ENCODE measurements at places on chromosomes 6 and 20.

- no peak for DNase-seq
Observed at GRCh38 chr20:10381477-10381876, 52.5 kb downstream of the MKKS start.

DNA sequence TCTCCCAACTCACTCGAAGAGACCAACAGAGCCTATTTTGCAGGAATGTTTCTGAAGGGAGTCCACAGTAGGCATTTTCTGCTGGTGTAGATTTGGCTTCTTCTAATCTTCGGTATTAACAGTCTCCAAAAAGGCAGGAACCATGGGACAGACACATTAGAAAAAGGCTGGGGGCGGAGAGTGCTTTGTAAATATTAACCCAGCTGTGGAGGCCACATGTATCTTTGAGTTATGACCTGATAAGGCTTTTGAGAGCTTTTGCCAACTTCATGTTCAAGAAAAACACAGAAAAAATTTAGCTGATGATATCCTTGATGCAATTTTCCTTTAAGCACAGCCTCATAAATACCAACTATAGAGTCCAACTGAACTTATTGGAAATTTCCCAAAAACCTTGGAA, 119.4 kb upstream of the TSHZ2 start:
- no peak for DNase-seq

GRCh38 chr6:22526736-22527135, 42.6 kb upstream of the HDGFL1 start:
- DNase-seq: no peak

DNA sequence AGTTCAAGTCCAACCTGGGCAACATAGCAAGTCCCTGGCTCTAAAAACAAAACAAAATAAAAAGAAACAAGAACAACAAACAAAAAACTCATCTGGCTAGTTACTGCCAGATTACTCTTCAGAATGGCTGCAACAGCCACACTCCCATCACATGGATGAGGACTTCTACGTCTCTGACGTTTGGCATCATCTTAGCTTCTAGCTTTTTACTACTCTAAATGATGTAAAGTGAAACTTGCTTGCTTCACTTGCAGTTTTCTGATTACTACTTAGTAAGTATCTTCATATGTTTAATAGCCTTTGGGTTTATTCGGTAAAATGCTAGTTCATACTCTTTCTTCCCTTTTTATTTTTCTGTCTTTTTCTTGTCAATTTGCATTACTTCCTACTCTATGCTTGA, 161.1 kb upstream of the CARMIL1 start:
- no peak for DNase-seq

GRCh38 chr20:46670585-46671584, 18.4 kb downstream of the TP53RK start:
- DNase-seq: no peak

- DNase-seq: no peak
Observed at GRCh38 chr6:110255211-110255750, 75.1 kb downstream of the CDC40 start.

GRCh38 chr20:32034581-32035425, 17.2 kb upstream of the HCK start:
- DNase-seq: no peak

- no peak for DNase-seq
Observed at GRCh38 chr6:28875191-28875747, 48.5 kb downstream of the TRIM27 start.

- no peak for DNase-seq
Observed at GRCh38 chr6:100593522-100593921, 128.8 kb upstream of the SIM1 start.

GRCh38 chr20:23024701-23025100, 10.4 kb upstream of the SSTR4 start:
- DNase-seq: no peak

DNA sequence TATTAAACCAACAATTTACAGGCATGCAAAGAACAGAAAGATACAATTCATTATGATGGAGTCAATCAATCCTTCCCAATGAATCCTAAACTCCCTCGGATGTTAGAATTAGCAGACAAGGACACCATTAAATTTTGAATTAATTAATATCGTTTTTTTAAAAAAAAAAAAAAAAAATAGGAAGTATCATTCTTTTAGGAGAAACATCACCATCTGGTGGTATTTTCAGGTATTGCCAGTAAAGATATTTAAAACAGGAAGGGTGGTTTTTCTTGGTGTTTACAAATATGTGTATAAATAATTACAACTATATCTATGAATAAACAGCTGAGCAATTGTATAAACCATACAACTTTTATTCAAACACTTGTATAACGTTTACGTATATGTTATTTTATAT, 564.4 kb downstream of the HAO1 start:
- DNase-seq: no peak

- DNase-seq: no peak
Observed at GRCh38 chr6:19032591-19033295, 645.6 kb downstream of the RNF144B start.

- no peak for DNase-seq
Observed at GRCh38 chr20:55704458-55704857, 300.9 kb downstream of the CBLN4 start.

DNA sequence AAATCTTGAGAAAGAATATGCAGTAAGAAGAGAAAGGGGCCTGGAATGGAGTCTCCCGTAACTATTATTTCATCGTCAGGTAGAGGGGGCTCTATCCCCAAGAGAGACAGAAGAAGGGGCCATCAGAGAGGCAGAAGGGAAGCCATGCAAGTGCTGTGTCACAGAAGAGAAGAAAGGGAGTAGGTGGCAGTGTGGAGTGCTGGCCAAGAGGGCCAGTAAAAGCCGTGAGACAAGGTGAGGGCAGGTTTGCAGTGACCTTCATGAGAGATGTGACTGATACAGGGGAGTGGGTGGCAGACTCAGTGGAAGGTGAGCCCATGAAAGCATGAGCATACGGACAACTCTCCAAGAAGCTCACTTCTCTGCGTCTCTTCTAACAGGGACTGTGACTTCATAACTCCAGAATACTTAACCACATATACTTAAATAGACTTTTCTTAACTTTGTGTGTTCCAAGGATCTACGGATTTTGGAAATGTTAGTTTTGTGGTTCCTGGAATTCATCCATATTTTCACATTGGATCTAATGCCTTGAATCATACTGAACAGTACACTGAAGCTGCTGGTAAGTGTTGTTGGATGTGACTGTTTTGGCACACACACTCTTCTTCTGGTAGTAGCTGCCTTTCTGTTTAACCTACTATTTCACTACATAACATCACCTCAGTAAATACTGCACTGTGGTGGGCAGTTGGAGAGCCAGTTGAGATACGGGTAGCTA, 15.6 kb downstream of the PM20D2 start:
- DNase-seq: no peak

GRCh38 chr6:18478610-18479009, 91.5 kb downstream of the RNF144B start:
- DNase-seq: no peak

GRCh38 chr6:118134206-118134605, 227.1 kb downstream of the SLC35F1 start:
- DNase-seq: no peak

GRCh38 chr20:63273635-63274380, 1.2 kb downstream of the ARFGAP1 start:
- DNase-seq: no peak

DNA sequence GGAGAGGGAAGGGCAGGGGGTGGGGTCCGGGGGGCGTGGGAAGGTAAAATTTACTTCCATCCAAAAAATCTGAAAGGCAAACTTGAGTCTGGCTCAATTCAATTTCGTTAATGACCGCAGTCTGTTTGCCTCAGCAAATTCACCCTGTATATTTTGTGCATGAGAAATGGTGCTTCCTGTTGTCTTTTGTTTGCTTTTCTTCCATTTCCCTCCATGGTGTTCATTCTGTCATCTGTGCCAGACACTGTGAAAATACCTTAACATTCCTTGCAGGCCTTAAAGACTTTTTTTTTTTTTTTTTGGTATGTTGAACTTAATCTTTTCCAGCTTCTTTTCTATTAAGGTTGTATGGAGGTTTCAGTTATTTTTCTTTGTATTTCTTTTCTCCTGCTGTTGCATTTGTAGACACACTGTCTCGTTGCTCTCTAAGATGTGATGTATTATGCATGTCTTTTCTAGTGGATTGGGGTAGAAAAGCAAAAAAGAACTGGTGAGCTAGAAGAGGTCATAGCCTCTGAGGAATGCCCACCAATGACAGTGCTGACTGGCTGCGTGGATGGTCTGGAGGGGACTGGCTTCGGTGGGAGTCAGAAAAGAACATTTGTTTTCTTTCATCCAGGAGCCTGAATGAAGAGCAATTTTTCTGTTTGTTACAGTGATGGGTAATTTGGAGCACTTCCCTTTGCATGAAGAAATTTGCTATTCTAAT, 585.0 kb upstream of the MAP3K7 start:
- DNase-seq: no peak

DNA sequence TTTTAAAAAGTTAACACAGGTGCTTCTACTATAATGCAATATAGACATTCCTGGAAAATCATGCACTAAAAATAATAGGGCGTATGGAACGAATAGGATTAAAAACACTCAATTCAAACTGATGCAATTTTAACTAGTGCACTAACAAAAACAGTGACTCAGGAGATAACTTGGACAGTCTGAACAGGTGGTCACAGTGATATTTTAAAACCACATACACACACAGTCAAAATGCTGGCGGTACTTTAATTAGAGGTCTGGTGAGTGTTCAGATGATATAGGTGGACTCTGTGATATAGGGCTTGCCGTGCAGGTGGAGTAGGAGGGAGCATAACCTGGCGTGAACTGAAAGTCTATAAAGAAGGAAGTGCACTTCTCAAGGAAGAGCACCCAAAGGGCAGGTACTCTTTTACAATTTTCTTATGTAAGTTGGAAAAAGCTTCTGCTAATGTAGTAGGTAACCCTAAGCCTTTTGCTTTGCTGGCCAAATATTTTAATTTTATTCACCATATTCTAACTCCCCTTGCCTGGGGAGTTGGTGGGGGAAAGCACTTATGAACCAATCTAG, 41.9 kb upstream of the PLN start:
- no peak for DNase-seq

DNA sequence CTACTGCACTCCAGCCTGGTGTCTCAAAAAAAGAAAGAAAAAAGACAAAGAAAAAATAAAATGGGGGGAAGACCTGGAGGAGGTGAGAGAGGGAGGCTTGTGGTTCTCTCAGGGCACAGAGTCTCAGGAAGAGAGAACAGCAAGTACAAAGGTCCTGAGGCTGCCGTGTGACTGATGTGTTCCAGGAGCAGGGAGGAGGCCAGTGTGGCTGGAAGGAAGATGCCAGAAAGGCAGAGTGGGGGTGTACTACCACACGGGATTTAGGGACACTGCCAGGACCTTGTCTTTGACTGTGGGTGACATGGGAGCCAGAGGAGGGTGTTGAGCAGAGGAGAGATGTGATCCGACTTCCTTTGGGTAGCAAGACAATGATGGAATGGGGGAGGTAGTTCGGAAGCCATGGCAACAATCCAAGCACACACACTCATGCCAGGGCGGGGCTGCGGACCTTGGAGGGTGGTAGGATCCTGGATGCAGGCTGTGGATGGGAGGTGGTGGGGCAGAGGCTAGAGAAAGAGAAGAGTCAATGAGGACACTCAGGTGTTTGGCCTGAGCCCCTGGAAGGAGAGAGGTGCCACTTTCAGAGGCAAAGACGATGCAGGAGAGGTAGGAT, 136.4 kb upstream of the PTPN1 start:
- DNase-seq: no peak

- no peak for DNase-seq
Observed at GRCh38 chr20:62117362-62117646, 5.0 kb upstream of the LSM14B start.

DNA sequence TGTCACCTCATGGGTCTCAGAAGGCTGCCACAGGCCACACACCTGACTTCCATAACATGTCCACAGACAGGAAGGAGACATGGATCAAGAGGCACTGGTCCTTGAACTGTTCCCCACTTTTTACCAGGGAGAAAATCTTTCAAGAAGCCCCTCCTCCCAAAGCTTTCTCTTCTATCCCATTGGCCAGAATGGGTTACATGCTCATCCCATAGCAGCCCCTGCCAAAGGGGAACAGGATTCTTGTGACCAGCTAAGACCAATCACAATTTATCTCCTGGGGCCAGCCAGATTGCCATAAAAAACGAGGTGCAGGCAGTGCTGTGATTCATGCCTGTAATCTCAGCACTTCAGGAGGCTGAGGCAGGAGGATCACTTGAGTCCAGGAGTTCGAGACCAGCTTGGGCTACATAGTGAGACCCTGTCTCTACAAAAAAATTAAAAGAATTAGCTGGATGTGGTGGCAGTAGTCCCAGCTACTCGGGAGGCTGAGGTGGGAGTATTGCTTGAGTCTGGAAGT, 59.4 kb downstream of the TMEM242 start:
- DNase-seq: no peak

DNA sequence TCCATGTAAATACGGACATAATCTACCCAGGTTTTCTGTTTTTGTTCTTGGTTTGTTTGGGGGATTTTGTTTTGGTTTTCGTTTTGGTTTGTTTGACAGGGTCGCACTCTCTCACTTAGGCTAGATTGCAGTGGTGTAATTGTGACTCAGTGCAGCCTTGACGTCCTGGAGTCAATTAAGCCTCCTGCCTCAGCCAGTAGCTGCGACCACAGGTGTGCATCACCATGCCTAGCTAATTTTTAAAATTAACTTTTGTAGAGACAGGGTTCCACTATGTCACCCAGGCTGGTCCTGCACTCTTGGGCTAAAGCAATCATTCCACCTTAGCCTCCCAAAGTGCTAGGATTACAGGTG, 37.8 kb upstream of the EYA4 start:
- no peak for DNase-seq

DNA sequence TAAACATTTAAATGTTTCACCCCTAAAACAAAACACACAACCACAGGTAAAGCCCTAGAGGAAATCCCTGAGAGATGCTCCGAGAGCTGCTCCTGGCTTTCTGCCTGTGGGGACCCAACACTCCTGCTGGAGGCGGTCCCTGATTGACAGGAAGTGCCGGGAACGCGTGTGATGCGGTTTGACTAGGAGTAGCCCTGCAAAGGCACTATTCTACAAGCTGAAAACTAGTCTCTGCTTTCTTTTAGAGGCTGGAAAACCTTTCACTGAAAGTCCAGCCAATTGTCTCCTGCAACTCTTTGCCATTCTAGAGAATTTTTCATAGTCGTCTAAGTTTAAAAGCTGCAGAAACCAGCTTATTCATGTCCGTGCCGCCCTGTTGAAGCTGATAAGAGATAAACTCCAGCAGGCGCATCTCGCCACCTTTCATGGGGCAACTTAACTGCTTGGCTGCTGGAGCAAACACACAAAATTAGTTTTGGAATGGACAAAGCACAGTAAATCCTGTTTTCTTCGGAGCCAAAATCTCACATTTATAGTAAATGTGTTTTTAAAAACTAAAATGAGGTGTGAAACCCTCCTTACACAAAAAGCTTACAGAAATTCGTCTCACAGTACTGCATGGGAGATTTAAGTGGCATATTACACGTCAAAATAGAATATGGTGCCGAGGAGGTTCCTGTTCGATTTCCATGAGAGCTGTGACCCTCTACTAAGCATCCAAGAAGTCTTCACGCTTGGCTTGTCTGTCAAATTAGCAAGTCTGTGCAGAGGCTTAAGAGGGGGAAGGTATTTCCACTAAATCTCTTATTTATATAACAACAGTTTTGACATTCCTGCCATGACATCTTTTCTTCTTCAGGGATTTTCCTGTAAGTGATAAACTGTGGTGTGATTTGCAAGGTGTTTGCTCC, 46.9 kb downstream of the DACT2 start:
- DNase-seq: no peak

GRCh38 chr20:61435184-61435822, 183.2 kb downstream of the CDH4 start:
- DNase-seq: no peak

- DNase-seq: no peak
Observed at GRCh38 chr6:122650403-122650802, 40.2 kb downstream of the PKIB start.

GRCh38 chr6:15443119-15443830, 197.4 kb downstream of the JARID2 start:
- no peak for DNase-seq

- no peak for DNase-seq
Observed at GRCh38 chr6:34049395-34050342, 96.2 kb downstream of the GRM4 start.

All from stimulated activated CD8-positive, alpha-beta memory T cell treated with anti-CD3 and anti-CD28 coated beads, Interleukin-15, amount 100 ng/mL, for 24 hours (primary cell).